ENCODE measurements at places on chromosomes 12 and 14.
A peak's percentile ranks its signal among the peaks of the same experiment; 100 is the strongest.

- no peak for DNase-seq
Observed at GRCh38 chr14:76884853-76885276, 58.7 kb downstream of the LRRC74A start.

- no peak for DNase-seq
Observed at GRCh38 chr12:42987216-42987650, 397.7 kb upstream of the PRICKLE1 start.

- DNase-seq, result no peak
Observed at GRCh38 chr14:29895591-29896083, 32.0 kb downstream of the PRKD1 start.

- no peak for DNase-seq
Observed at GRCh38 chr12:17326649-17327048, 720.7 kb upstream of the LMO3 start.

- no peak for DNase-seq
Observed at GRCh38 chr12:95767703-95768102, 22.9 kb downstream of the NTN4 start.

DNA sequence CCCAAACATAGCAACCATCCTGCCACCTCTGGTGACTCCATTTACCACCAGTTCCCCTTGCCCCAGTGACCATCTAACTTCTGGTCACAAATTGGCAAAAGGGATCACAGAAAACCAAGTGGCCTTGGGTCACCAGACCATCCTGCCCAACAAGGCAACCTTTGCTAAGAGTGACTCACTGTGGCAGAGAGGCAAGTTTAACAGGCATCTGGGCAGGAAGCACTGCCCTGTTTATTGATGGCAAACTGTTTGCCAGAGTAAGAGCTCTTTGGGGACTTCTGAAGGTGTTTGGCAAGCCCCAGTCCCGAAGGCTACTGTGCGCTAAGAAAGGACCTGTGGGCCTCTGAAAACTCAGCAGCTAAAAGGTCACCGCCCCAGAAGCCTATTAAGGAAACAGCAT is 28.2 kb upstream of the TMEM233 start:
- no peak for DNase-seq

- no peak for DNase-seq
Observed at GRCh38 chr14:37197421-37198272, at the start of gene MIPOL1. Gene MIPOL1, plus strand, starts transcription at chr14:37197937. Its CDS starts 49,952 bp downstream, at chr14:37247889.

GRCh38 chr12:5688226-5688625 is 256.3 kb downstream of the NTF3 start:
- DNase-seq, result no peak

GRCh38 chr12:64258576-64258975 is 36.5 kb upstream of the KICS2 start:
- no peak for DNase-seq

- DNase-seq, result no peak
Observed at GRCh38 chr14:64726585-64726890, 22.3 kb downstream of the PLEKHG3 start.

GRCh38 chr14:101201535-101202151 is 298.1 kb upstream of the RTL1 start:
- DNase-seq, result no peak

- DNase-seq, result no peak
Observed at GRCh38 chr12:127745469-127746212, 521.3 kb upstream of the TMEM132C start.

- DNase-seq, result peak; percentile 45
Observed at GRCh38 chr12:46386877-46387629, 14.5 kb upstream of the SLC38A2 start.

DNA sequence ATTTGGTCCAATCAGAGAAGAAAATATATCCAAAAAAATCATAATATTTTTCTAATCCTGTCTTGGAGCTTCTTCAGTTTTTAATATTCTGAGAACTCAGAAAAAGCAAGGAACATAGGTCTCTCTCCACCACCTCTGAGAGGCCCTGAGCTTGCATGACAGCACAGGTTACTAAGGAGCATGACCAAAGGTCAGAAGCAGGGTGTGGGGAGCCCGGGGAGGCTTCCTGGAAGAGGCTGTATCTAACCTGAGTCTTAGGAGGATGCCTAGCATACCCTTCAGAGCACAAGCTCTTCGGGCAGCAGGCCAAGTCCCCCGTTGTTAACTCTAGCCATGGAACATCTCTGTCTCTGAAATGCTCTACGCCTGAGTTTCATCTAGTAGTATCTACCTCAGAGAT is 15.7 kb upstream of the STON2 start:
- no peak for DNase-seq

GRCh38 chr14:58466459-58466858 is 38.9 kb downstream of the KIAA0586 start:
- DNase-seq, result no peak

DNA sequence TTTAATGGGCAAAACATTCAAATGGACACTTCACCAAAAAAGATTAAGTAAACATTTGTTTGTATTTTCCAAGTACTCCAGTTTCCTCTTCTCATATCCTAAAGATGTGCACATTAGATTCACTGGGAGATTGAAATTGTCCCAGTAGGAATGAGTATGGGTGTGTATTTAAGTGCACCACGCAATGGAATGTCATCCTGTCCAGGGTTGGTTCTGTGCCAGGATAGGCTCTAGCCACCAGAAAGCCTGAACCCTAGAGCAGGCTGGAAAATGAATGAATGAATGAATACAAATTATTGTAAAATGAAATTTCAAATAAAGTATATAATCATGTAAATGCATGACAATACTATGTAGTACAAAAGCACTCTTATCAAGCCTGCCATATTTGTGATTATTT is 14.0 kb downstream of the CEP83 start:
- no peak for DNase-seq

DNA sequence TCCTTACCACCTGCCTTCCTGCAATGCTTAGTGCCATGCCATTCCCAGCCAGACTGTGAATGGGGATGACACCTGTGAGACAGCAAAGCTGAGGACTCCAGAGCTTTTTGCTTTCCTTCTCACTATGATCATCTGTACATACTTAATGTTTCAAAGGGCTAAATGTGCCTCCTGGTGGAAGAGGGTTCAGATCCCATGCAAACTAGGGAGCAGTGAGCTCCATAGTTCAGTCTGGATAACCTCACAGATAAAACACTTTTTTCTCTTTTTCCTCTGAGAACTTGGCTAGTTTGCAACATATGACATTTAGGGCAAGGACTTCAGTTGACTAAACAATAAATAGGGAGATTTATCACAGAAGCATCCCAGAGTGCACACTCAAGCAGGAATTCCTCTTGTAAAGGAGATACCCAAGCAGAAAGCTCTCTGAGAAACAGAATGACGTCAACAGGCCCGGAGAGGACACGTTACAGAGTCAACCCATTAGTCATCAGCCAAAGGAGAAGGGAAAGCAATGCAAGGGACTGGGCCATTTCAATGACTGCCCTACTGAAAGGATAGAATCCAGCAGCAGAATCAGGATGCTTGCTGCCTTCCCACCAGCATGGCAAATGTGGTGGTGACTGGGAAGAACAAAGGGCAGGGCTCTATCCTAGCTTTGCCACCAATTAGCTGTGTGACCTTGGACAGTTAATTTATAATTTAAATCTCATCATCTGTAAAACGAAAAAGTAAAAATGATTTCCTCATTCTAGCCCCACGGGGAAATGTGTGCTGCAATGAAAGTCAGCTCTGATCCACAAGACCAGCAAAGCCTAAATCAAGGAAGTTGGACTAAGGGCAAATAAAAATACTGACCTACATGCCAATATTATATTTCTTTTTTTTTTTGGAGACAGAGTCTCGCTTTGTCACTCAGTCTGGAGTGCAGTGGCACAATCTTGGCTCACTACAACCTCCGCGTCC is 80.8 kb upstream of the ACTN1 start:
- no peak for DNase-seq

DNA sequence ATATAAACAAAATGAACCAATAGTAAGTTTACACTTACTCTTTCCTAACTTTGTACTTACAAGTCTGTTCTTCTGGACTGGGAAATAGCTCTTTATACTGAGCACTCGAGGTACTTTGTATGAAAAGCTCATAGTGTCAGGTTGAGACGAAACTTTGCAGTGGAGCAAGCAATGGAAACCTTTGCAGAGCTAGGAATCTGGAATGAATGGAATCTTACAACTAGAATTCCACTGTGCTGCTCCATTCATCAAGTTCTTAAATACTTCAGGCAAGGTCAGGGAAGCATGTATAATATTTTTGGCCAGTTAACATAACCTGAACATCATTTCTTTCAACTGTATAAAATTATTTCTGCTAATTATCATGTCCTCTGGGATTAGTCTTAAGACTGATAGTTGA is 1327.5 kb upstream of the FLRT2 start:
- DNase-seq, result no peak

GRCh38 chr14:36659010-36659821 is 2.4 kb upstream of the PAX9 start:
- no peak for DNase-seq

DNA sequence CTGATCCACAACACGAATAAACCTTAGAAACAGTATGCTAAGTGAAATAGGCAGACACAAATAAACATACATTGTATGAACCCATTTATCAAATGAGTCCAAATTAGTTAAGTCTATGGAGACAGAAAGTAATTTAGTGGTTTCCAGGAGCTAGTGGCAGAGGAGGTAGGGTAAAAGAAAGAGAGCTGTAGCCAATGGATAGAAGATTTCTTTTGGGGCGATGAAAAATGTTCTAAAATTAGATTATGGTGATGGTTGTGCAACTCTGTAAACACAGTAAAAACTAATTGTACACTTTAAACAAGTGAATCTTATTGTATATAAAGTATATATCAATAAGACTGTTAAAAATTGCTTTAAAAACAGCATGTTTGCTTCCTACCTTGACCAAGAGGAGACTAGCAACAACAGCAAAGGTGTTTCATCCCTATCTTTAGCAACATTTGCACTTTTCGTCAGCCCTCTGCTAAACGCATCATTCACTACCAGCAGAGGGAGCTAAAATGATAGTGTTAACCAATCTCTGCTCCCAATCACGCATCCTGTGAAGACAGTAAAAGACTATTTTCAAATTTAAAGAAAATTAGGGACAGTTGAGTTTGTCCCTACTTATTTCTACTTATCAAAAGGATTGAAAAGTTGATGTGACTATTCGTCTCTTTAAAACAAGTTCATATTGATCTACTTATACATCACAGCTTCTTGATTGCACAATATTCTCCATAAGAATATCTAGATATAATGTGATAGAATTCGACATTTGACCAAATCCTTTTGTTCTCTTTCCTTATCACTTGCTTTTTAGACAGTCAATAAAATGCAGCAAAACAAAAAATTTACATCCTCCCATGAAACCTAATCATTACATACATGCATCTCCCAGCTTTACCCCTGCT is 24.0 kb upstream of the LGR5 start:
- DNase-seq, result peak; percentile 41

GRCh38 chr14:22737052-22737451 is 29.4 kb upstream of the OXA1L start:
- no peak for DNase-seq

- DNase-seq, result no peak
Observed at GRCh38 chr12:113194971-113195391, 9.5 kb downstream of the RITA1 start.

- no peak for DNase-seq
Observed at GRCh38 chr14:64422756-64423155, 34.6 kb downstream of the MTHFD1 start.

DNA sequence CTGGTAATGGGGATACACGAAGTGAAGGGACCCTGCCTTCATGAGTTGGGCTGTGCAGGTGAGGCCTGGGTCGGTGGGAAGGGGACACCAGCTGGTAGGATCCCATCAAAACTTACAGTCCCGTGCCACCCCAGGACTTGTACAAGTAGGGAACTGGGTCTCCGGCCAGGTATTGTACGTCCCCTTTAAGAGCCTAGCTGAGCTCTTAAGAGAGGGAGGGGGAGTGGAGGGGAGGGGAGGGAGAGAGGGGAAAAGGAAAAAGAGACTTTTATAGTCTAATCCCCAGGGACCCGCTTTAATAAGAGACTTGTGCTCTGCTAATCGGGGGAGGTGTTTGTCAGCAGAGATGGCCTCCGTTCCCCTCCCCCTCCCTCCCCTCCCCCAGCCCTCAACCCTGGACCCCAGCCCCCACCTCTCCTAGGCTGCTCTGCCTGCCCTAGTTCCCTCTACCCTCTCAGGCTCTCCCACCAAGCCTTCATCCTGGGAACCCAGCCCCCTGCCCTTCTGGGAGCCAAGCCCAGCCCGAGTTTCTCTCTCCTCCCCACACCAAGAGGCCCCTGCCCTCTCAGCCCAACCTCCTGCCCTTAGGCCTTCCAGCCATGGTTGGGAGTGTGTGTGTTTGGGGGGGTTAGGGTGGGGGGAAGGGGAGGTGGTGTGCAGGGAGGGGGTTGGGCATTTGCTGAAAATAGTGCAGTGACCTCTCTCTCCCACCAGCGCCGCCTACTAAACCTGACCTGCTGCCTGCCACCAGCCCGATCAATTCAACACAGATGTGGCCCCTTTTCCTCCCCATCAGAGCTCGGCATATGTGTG is 2.6 kb downstream of the GDF11 start:
- no peak for DNase-seq

- peak; percentile 2 for DNase-seq
Observed at GRCh38 chr14:75979071-75979571, 2.7 kb downstream of the TGFB3 start.

DNA sequence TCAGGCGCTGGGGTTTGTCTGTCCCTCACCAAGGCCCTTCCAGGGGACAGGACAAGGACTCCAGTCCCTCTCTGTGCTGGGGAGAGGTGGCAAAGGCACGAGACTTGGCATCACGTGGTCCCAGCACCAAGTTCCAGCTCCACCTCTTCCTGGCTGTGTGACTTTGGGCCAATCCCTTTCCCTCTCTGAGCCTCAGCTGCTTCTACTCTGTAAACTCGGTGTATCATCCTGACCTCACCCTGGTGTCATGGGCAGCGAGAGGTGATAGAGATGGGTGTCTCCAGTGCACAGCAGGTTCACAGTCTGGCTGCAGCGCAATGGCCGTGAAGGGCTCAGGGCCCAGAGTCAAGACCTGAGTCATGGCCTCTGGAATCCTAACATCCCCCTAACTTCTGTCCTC is 54.0 kb downstream of the MVK start:
- DNase-seq, result no peak

DNA sequence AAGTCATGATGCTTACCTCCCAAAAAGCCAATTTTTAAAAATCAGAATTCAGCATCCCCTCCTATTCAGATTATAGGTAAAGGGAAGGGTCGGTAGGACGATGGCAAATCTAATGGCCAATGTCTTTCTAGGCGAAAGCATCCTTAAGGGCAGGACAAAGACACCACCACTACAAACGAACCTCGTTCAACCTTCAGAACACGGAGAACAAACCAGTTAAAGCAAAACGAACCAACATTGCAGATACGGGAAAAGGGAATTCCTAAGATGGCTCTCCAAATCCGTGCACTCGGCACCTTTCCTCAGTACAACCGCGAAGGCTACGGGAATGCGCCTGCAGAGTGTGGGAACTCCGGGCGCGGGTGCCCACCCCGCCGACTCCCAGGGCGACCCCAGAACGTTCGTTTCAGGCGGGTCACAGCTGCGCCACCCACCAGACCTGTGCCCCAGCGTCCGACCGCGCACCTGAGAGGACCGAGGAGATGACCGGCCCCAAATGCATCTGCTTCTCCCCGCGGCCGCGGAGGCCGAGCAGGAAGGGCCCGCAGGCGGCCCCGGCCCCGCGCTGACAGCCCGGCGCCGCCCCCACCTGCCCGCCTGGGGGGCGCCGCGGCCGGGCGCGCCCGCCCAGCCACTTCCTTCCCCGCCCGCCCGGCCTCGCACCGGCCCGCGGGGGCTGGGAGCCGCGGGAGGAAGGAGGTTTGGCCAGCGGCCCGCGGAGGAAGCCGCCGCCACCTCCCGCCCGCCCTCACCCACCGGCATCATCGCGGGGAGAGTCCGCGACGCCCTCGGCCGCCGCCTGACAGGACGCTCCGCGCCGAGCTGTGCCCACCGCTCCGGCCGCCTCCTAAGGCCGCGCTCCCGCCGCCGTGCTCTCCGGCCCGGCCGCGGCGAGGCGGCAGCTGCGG is 578 bp downstream of the PPP1R13B start:
- DNase-seq, result peak; percentile 25

- DNase-seq, result no peak
Observed at GRCh38 chr12:89309440-89309802, 42.9 kb downstream of the DUSP6 start.

All from HL-60 (cell line).